Right atrium auricular region (tissue), 2 donors: ENCODE measurements at places on chromosomes 2 and 18.

DNA sequence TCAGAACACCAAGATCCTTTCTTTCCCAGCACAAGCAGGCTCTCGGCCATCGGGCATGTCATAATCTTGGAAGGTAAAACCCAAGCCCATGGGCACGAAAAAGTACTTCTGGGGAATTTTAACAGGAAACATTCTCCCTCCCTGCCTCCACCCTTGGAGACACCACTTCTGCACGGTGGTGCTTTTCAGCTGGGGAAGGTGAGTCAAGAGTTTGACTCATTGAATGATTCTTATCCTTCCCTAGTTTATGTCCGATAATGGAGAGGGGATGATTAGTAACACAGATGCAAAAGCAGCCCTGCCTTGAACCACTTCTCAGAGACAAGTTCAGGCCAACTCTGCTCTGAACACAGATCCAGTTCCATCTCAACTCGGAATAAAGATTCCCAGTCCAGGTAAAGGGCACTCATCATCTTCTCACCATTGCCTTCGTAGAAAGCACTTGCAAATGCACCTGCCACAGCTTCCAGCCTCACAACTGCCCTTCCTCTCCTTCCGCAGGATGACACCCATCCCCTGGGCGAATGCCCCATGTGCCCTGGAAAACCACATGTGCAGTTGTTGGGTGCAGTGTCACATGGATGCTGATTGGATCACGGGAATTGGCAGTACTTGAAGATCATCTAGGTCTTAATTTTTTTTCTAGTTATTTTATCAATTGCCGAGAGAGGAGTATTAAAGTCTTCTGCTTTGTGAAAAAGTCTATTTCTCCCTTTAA lies 136.2 kb downstream of the PXDN start:
- no peak for DNase-seq

DNA sequence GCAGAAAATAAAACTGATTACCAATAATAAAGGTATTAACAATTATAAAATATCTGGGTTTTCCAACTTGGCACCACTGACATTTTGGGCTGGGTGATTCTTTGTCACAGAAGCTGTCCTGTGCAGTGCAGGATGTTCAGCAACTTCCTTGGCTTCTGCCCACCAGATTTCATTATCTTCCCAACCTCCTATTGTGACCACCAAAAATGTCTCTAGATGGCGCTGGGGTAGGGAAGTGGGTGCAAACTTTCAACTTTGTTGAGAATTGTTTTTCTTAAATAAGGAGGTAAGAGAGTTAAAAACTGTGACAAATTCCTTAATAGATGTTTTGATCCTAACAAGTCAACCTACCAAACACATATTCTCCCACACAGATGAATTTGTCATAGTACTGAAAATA lies 90.1 kb downstream of the GAREM1 start:
- no peak for DNase-seq

- DNase-seq, result no peak
These were observed 52.1 kb downstream of the RHBDD1 start for GRCh38 chr2:226887940-226888339.

DNA sequence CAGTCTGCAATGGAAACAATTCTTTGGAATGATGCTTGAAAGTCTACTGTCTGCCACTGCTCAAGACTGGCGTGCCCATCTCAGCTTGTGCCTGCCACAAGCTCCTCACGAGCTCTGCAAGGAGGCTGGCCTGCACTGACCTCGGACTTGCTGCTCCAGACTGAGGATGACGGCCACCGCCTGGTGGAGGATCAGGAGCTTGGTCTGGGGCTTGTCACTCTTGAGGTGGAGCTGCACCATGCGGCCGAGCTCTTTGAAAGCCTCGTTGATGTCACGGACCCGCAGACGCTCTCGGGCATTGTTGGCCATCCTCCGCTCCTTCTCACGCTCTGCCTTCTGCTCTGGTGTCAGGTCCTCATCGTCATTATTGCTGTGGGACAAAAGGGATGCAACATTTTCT lies 269.4 kb upstream of the CCDC68 start:
- DNase-seq, result no peak

- DNase-seq, result no peak
These were observed 285.3 kb downstream of the RAD51AP2 start for GRCh38 chr2:17232776-17233556.
